ENCODE measurements at places on chromosomes 16 and 17.

DNA sequence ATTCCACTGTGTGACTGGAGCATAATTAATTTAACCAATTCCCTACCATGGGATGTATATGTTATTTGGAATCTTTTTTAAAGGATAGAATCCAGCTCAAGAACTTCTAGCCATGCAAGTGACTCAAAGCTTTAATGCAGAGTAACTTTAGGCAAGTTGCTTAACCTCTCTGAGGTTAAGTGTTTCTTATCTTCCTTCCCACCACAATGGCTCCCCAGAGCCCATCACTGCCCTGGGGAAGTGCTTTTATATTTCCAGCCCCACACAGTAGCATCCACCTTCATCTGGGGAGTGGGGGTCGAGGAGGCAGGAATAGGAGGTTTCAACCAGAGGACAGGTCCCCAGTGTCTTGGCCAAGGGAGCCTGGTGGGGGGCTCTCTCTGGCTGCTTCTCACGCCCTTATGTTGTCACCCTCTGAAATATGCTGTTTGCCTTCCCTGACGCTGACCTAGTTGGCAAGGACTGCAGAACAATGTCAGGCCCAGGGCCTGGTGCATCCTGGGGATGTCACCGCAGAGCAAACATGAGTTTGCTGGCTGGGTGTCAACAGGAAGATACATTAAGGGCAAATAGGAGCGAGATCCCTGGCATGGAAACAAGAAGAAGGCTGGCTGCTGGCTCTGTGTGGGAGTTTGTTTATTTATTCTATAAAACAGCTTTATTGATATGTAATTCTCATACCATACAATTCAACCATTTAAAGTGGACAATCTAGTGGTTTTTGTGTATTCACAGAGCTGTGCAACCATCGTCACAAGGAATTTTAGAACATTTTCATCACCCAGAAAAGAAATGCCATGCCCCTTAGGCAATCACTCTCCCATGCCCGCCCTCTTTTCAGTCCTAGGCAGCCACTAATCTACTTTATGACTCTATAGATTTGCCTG lies 46.6 kb upstream of the WSB1 start:
- no peak for DNase-seq

- no peak for DNase-seq
Observed at GRCh38 chr17:56823848-56824247, 9.9 kb downstream of the C17orf67 start.

GRCh38 chr17:3038941-3039340 lies 24.5 kb downstream of the OR1D5 start:
- DNase-seq: no peak

- DNase-seq: no peak
Observed at GRCh38 chr16:85687651-85688471, 893 bp downstream of the GINS2 start.

DNA sequence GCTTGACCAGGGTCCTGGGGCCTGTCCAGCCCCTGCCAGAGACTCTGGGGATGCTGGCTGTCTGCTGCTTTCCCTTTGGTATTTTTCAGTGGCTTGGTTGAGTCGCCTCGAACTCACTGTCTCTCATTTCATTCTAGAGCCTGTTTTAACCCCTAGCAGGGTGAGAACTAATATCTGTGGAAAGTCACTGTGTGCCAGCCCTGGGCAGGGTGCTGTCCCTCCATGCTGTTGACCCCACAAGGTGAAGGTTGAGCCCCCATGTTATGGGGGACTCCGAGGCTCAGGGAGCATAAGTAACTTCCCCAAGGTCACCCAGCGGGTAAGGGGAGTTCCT lies 33.0 kb downstream of the DCAKD start:
- no peak for DNase-seq

DNA sequence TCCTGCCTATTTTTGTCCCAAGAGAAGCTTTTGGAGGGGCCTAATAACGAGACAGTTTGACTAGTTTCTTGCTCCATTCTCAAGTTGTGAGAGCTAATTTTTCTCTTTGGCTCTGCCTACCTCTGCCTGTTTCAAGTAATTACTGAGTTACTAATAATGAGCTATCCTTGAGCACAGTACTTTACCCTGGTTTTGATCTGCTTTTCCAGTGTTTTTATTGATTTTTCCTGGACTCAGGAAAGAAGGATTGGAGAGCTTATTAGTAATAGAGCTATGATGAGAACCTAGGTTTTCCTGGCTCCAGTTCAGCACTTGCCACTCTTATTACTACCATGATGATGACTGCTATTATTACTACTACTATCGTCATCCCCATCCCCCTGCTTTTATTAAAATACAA lies 106.7 kb downstream of the HS3ST3B1 start:
- DNase-seq: no peak

GRCh38 chr16:2857451-2858244 lies at the start of gene PRSS22:
Gene PRSS22 (minus strand): TSS chr16:2858170. CDS start chr16:2858104, 66 bp downstream.
- DNase-seq: no peak

DNA sequence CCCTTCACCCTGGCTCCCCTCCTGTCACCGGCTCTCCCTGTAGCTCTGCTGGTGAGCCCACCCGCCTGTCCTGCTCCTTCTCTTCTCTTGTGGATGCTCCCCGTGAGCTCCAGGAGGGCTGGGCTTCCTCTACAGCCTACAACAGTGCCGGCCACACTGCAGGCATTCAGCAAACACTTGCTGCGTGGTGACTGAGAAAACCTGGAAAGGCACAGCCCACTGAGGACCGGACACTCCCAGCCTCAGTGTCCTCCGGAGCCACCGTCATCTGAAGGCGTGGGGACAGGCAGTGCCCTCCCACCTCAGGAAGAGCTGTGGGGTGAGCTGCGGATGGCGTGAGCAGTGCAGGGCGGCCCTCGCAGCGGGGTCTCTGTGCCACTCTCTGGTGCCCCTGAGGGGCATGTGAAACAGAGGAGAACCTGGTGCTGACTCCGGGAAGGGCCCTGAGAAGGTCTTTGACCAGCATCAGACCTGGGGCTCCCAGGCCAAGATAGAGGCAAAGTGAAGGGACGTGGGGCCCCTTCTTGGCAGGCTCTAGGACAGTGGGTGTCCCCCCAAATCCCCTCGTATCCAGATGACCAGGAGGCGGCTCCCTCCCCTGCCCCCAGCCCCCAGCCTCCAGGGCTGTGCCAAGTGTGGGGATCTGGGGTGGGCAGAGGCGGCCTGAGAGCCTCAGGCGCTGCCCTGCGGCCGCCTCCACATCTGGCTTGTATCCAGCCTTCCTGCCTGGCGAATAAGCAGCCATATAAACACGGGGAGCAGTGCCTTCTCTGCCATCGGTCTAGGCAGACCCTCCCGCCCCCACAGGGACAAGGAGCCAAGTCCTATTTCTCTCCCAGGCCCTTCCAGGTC lies 44.0 kb upstream of the PABPN1L start:
- no peak for DNase-seq

DNA sequence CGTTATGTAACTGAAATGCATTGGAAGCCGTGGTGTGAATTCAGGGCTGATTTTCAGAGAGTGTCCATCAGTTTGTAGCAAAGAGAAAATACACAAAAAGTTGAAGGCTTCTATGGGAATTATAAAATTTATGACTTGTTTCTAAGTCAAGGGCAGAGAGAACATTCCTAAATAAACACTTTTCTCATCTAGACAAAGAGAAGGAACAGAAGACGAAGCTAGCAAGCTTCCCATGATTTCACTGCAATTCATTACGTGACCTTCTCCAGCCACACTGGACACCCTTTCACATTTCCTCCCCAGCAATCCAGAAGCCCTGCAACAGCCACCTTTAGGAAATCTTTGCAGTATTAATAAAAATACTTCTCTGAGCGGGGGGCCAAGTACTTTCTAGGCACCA lies 67.8 kb downstream of the TMEM100 start:
- no peak for DNase-seq

GRCh38 chr17:81400154-81400977 lies 5.1 kb downstream of the BAHCC1 start:
- DNase-seq: no peak

DNA sequence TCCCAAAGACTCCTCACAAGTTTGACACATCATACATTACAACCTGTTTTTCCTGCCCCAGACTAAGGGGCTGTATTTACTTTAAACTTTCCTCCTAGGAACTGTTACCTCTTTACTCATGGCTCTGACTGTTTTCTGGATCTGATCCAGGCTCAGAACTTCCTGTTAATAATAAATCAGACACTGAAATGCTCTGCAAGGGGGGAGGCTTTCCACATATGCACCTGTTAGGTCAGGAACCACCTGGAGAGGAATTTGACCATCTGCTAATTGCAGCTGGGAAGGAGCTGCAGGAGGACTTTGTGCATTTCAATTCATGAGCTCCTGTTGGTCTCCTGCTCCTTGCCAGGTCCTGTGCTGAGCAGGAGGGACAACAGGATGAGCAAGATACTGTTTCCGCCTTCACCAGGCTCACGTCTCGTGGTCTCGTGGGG lies 476.9 kb upstream of the CDH5 start:
- DNase-seq: no peak

GRCh38 chr16:22075043-22075757 lies 17.1 kb upstream of the VWA3A start:
- DNase-seq: no peak

GRCh38 chr16:54986409-54986808 lies 55.7 kb downstream of the IRX5 start:
- DNase-seq: no peak

- DNase-seq: no peak
Observed at GRCh38 chr17:45129426-45129939, 2.8 kb downstream of the PLCD3 start.

DNA sequence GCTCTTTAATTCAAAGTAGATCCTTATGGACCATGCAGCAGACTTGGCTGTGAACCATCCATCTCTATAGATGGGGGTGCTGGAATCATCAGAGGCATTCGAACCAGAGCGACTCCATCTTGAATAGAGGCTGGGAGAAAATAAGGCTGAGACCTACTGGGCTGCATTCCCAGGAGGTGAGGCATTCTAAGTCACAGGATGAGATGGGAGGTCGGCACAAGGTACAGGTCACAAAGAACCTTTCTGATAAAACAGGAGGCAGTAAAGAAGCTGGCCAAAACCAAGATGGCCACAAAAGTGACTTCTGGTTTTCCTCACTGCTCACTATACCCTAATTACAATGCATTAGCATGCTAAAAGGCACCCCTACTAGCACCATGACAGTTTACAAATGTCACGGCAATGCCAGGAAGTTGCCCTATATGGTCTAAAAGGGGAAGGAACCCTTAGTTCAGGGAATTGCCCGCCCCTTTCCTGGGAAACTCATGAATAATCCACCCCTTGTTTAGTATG lies 89.2 kb upstream of the BRD7 start:
- DNase-seq: no peak

DNA sequence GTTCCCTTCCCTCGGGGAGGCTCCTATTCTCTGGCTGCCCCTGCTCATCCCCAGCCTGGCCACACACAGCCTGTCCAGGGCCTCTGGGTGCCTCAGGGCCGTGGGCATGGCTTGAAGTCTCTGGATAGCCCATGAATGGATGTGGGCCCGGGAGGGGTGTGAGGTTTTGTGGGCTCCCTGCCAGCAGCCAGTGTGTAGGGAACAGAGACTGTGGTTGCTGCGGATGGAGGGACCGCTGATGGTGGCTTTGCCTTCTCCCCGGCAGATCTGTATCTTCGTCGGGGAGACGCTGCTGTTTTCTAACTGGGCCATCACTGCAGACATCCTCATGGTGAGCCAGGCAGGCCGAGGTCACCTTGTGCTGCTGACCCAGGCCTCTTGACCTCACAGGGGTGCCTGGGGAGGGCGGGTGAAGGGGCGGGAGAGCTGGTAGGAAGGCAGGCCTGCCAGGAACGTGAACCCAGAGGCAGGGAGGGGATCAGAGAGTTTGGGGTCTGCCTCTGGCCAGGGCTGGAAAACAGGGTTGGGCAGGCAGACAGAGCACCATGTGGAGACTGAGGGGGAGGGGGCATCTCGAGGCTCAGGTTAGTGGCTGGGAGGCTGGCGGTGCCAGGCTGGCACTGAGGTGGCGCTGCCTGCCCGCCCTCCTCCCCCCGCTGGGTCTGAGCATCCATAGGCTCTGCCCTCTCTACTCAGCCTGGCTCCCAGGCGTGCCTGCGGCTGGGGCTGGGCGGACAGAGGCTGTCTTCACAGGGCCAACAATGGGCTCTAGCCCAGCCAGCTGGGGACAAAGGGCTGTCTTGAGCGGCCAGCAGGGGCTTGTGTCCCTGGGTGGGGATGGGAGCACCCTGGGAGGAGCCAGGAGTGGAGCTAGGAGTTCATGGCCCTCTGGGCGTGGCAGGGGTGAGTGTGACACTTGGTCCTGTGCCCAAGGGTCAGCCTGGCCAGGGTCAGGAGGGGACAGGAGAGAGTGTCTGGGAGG lies 21.4 kb downstream of the MYBBP1A start:
- no peak for DNase-seq

GRCh38 chr17:73309727-73310596 lies 1.8 kb downstream of the CDC42EP4 start:
- DNase-seq: no peak

DNA sequence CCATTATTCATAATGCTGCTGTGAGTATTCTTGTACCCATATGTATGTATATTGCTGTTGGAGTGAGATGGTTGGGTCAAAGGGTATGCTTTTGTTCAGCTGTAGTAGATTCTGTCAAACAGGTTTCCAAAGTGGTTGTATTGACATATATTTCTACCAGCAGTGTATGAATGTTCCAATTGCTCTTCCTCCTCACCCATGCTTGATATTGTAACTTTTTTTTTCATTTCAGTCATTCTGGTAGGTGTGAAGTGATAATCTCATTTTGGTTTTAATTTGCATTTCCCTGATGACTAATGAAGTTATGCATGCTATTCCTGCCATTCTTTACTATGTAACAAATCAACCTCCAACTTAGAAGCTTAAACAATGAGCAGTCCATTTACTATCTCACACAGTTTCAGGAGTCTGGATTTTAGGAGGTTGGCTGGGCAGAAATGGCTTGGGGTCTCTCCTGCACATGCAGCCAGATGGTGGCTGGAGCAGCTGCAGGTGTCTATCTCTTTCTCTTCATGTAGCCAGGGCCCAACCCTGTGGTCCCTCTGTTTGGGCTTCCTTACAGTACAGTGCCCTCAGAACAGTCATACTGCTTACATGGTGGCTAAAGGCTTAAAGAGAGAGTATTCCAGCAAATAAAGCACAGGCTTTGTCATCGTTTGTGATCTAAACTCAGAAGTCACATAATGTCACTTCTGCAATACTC lies 21.2 kb downstream of the ERAL1 start:
- no peak for DNase-seq

DNA sequence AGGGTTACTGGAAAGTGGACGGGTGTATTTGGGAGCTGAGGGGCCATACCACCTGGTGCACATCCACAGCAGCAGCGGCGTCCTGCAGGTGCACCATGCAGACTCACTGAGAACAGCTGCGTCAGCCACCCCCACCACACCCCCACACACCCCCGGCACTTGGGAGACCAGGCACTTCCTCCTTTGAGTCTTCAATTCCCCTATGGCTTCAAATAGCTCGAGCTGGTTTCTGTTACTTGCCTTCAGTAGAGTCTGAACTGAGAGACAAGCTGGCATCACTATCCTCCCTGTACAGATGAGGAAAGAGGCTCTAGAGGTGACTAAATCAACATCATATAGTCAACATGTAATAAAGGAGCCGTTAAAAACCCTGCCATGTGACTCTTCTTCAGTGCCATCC lies 15.4 kb downstream of the CUEDC1 start:
- DNase-seq: no peak

GRCh38 chr17:76427501-76428231 lies 25.3 kb downstream of the UBE2O start:
- DNase-seq: no peak

GRCh38 chr16:66359811-66360608 lies 6.5 kb upstream of the CDH5 start:
- no peak for DNase-seq

GRCh38 chr16:67653128-67653788 lies 6.8 kb downstream of the ACD start:
- DNase-seq: no peak

GRCh38 chr16:82612263-82612662 lies 14.5 kb upstream of the CDH13 start:
- DNase-seq: no peak
